ENCODE measurements at places on chromosomes 7 and 10.

DNA sequence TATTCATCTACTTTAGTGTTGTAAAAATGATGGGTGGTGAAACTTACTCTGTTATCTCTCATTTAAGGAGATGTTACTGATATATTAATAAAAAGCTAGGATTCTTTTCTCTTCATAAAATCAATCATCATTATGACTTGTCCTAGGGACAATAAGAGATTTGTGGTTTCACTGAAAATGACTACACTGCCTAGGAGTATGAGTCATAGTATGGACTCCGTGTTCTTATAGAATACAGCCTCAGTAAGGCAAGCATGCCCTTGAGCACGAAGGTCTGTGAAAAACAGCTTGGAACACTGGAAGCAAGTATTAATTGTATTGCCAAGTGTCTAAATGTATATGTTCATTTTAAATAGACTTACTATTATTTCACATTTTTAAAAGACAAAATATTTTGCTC is 749.2 kb upstream of the PCDH15 start:
- no peak for DNase-seq

- no peak for DNase-seq
These were observed 1.7 kb downstream of the AKR1C4 start for GRCh38 chr10:5198386-5198785.

GRCh38 chr7:44431091-44431608 is 59.3 kb downstream of the NUDCD3 start:
- DNase-seq = no peak

- DNase-seq = no peak
These were observed 38.2 kb downstream of the FAM53B start for GRCh38 chr10:124705817-124706461.

GRCh38 chr10:80443531-80443974 is 10.6 kb upstream of the TSPAN14 start:
- no peak for DNase-seq

- DNase-seq = no peak
These were observed 25.6 kb upstream of the PIK3CG start for GRCh38 chr7:106839511-106839910.

DNA sequence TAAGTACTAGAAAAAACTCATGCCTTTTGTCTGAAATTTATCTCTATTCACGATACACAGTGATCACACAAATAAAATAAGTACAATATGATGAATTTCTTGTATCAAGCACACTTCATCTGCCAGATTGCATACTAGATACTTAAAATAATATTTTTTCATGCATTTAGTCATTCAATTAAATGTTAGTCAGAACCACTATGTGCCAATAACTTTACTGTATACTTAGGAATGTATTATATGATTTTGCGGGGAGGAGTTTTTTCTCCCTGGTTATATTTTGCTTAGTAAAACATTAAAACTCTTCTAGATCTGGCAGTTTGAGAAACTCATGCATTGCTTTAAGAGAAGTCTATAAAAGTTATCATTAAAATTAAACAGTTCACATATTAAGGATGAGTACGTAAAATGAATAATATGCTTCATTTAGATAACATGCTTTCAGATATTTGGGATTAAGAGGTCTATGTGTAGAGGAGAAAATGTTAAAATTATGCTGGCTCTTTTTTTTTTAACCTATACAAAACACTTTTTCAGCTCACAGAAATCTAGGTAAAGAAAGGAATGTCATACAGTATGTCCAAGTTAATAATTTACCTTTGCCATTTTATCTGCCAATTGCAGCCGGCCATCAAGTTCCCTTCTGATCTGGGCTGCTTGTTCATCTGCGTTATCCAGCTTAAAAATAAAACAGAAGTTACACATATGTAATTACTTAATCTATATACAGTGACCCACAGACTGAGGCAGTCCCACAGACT is 70.1 kb downstream of the RNF133 start:
- no peak for DNase-seq

DNA sequence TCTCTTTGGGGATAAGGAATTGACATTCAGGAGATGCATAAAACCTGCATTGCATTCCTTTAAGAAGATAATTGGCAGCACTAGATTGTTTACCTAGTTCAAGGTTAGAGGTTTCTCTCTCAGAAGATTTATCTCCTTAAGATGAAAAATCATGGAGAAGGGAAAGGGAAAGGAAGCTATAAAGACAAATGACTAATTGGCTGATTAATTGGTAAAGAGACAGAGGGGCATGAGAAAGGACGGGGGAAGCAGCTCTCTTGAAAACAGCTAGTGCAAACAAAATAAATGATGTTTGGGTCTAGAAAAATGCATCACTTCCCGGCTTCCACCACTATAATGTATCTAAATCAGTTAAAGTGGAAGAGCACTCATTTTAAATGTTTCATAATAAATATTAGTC is 941.2 kb downstream of the XPNPEP1 start:
- DNase-seq = no peak

DNA sequence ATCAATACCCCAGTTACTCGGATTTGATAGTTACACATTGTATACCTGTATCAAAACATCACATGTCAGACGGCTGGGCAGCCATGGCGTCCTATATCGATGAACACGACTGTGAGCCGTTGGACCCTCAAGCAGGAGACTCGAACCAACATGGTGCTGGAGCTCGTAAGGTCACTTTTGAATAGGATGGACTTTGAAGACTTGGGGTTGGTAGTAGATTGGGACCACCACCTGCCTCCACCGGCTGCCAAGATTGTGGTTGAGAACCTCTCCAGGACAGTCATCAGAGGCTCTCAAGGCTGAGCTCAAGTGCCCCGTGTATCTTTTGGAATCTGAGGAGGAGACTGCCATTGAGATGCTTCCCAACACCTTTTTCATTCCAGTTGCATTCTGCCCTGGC is 1.9 kb upstream of the RINT1 start:
- no peak for DNase-seq

- no peak for DNase-seq
These were observed 120.1 kb upstream of the NRP1 start for GRCh38 chr10:33454554-33454953.

GRCh38 chr7:24981171-24981951 is 1.4 kb upstream of the OSBPL3 start:
- peak; percentile 47 for DNase-seq

DNA sequence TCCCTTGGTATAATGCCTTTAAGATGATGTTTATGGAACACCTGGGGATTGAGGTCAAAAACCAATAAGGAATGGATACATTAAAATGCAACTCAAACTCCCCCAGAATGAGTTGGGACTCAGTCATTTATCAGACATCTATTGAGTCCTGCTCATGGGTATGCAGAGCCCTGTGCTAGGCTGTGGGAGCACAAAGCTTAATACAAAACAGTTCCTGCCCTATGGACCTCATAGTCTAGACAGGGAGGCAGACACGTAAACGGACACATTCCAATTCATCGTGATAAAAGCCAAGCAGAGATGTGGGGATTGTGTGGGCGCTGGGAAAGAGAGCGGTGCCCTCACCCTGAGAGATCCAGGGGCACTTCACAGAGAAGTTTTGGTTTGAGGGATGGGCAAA is 181.7 kb downstream of the PTEN start:
- DNase-seq = no peak

DNA sequence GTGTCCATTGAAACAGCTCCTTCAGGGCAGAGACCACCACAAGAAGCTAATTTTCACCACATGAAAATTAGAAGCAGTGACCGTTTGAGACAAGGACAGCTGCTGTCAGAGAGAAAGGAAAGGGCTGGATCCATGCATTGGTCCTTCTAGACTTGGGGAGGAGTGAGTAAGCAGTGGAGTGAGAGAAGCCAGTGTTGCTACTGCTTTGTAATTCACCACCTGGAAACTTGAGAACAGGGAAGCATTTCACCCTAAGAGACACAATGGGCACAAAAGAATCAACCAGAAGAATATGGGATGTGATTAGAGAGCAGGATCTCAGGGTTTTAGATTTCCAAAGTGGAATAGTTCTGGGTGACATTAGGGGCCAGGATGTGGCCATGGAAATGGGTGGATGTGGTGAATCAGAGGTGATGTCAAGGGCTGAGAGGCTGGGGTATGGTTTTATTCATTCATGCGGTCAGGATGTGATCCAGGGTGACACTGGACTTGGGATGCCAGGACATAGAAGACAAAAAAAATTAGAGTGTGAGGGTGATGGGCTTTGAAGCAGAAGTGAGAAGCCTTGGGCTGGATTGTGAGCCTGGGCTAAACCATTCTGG is 61.6 kb downstream of the DENND11 start:
- no peak for DNase-seq

GRCh38 chr10:1561731-1562337 is 175.5 kb downstream of the ADARB2 start:
- DNase-seq = no peak

- DNase-seq = no peak
These were observed 251.9 kb downstream of the GLRX3 start for GRCh38 chr10:130387936-130388580.

GRCh38 chr10:121662945-121663917 is 65.0 kb upstream of the FGFR2 start:
- DNase-seq = peak; percentile 4

DNA sequence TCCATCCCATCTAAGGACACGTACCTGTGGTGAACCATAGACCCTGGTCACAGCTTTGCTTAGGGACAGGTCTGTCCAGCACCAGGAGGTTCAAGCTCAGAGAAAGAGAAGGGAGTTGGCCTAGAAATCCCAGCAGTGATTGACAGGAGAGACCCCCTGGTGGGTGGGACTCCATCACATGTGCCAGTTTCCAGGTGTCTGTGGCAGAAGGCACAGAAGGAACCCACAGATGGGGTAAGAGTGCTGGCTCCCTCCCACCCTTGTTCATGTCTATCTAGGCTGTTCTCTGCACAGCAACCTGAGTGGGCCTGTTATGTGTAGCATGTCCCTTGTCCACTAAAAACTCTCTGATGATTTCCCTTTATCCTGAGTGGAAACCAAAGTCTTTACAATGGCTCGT is 54.0 kb upstream of the GRB10 start:
- DNase-seq = no peak

- DNase-seq = no peak
These were observed 712.4 kb downstream of the GATA3 start for GRCh38 chr10:8766899-8767298.

- no peak for DNase-seq
These were observed 4.8 kb upstream of the KCNIP2 start for GRCh38 chr10:101848408-101848807.

- DNase-seq = no peak
These were observed 116.9 kb downstream of the CPEB3 start for GRCh38 chr10:92173996-92174395.

GRCh38 chr7:52648872-52649271 is 386.6 kb upstream of the POM121L12 start:
- no peak for DNase-seq

GRCh38 chr7:39721345-39721744 is 98.0 kb downstream of the RALA start:
- DNase-seq = no peak

GRCh38 chr7:22111661-22112060 is 166.0 kb upstream of the CDCA7L start:
- no peak for DNase-seq

DNA sequence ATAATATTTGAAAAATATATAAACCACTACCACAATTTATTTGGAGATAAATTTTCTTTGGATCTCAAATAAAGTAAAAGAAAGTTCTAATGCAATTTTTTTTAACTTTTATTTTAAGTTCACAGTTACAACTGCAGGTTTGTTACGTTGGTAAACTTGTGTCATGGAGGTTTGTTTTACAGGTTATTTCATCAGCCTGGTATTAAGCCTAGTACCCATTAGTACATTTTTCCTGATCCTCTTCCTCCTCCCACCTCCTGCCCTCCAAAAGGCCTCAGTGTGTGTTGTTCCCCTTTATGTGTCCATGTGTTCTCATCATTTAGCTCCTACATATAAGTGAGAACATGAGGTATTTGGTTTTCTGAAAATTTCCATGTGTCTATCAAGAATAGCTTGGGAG is 54.5 kb downstream of the CAV1 start:
- DNase-seq = no peak

DNA sequence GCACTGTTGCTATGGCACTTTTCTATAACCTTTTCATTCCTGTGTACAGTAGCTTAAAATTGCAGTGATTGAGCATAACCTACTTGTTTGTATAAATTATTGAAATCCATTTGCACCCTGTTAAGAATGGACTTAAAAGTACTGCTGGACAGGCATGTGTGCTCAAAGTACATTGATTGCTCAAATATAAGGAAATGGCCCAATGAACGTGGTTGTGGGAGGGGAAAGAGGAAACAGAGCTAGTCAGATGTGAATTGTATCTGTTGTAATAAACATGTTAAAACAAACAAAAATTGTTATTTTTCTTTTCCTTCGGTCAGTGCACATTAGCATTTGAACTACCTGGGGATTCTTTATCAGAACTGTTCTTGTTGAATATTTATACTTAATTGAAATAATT is 57.1 kb upstream of the BAMBI start:
- DNase-seq = no peak

DNA sequence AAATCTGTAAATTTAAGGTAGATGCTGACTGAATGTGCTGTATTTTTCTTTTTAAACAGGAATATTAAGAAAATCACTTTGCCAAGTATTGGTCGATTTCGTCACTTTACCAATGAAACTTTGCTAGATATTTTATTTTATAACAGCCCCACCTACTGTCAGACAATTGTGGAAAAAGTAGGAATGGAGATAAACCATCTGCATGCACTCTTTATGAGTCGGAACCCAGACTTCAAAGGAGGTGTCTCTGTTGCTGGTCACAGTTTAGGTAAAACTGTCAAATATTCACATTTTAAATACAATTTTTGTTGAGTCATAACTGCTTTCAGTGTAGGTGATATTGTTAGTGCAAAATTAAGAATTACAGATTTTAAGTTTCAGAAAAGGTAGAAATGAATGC is 25.2 kb downstream of the SEC23IP start:
- DNase-seq = no peak

- DNase-seq = no peak
These were observed 276.3 kb downstream of the LHFPL3 start for GRCh38 chr7:104604706-104605105.

- DNase-seq = no peak
These were observed 23.9 kb upstream of the AGFG2 start for GRCh38 chr7:100515072-100515532.

DNA sequence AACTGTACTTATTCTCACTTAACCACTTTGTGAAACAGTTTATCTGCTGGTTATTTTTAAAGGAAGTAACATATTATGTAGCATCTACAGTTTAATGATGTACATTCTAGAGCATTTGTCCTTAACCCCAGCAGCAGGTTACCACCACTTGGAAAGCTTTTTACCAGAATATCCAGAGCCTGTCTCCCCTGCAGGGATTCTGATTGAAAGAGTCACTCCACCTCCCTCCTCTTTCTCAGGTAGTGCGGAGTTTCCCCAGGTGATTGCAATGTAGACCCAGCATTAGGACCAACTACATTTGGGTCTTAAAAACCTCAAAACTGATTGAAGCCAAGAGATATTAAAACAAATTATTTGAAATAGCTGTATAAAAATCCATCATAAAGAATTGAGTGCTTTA is 53.1 kb downstream of the NRG3 start:
- DNase-seq = no peak

- DNase-seq = no peak
These were observed 34.5 kb downstream of the ATXN7L1 start for GRCh38 chr7:105841866-105842265.

Data from DMS79 treated with DMSO at 0.1 percent for 48 hours (cell line).